Activated CD8-positive, alpha-beta memory T cell treated with anti-CD3 and anti-CD28 coated beads for 4 hours (primary cell): ENCODE measurements at places on chromosomes 6 and 20.
A peak's percentile ranks its signal among the peaks of the same experiment; 100 is the strongest.

GRCh38 chr6:31010393-31011060, at the start of gene MUC22:
Gene MUC22 (plus strand): TSS chr6:31010474. CDS start chr6:31010707, 233 bp downstream.
- no peak for DNase-seq

DNA sequence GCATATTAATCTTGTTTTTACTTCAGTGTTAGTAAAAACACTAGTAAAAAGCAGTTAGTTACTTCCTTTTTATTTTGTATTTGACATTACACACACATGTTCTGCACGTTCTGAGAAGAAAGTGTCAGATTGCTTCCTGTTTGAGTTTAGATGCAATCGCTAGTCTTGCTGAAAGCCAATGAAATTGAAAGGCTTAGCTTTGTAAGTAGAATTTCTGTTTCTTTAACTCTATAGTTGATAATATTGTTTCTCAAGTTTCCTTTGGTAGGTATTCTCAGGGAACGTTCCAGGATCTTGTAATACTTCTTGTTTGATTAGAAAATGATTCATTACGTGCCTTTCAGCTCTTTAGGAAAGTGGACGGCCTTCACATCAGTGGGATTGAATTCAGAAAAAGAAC, 55.0 kb downstream of the CDKAL1 start:
- DNase-seq: no peak

GRCh38 chr6:122066200-122066599, 333.3 kb upstream of the HSF2 start:
- DNase-seq: no peak

DNA sequence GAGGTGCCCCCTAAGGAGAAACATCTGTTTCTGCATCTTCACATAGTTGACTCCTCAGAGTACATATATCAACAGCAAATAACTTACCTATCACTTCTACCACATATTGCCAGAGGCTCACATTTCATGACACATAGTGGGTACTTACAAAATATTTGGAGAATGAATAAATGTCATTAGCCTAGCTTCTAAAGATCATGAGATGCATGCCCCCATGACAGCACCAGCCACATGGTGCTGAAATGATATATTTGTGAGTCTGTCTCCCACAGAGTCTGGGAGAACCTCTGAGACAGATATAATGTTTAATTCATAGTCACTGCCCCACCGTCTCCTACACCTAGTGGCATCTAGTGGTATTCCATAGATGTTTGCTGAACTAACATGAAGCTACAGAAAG, 555.6 kb downstream of the KIF16B start:
- no peak for DNase-seq

DNA sequence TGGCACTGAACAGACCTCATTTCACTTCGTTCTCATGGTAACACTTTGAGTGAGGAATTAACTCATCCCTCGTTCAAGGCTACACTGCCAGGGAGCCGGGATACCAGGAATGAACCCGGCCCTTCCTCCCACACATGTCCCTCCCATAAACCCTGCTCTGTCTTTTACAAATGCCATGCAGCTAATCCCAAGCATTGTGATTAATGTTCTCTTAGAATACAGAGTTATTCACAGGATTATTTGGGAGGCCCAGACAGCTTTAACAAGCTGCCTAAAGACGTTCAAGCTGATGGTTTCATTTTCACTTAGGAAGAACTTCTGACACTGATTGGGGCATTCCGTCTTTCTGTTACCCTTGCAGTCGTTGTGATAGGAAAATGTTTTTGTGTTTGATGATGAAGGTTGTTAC, 42.5 kb upstream of the CD83 start:
- DNase-seq: no peak

DNA sequence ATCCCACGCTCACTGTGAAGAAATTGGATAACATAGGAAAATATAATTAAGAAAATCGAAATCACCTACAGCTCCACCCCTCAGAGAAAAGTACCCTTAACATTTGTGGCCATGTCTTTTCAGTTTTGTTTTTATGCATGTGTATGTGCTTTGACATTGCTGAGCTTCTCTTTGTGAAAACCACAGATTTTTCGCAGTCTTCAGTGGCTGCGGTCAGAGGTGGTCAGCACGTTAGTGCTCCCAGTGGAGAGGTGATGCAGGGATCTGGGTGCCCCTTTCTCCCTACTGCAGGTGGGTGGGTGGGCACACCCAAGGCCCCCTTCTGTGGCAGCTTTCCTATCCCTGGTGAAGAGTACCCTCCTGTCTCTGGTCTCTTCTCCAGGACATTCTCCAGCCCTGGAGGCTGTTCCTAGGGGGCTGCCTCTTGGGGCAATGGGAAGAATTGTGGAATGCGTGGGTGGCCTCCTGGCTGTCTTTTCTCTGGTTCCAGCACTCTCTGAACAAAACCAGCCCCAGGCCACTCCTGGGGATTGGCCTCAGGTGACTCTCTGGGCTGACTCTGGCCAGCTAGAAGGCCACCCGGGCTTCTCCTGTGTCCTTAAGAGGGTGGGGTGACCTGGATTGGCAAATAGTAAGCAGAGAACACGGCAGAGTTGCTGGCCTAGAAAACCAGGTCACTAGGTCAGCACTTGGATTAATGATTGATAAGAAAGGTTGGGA, 49.8 kb upstream of the FANCE start:
- DNase-seq: no peak

DNA sequence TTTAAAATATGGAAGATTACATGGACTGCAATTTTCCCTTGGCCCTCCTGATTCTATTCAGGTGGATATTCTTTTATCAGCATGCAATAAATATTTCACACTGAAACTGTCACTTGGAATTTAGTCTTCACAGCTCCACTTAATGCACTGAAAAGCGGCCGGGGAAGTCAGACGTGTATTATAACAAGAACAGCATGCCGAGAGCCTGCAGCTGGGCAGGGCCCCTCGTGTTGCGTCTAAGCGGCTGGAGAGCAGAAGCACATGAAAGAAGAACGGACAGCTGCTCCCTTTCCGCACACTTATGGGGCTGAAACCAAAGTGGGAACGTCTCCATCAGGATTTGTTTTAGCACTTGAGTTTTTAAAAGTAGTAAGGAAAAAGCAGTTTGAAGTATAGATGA, 57.2 kb downstream of the LYRM4 start:
- DNase-seq: no peak

DNA sequence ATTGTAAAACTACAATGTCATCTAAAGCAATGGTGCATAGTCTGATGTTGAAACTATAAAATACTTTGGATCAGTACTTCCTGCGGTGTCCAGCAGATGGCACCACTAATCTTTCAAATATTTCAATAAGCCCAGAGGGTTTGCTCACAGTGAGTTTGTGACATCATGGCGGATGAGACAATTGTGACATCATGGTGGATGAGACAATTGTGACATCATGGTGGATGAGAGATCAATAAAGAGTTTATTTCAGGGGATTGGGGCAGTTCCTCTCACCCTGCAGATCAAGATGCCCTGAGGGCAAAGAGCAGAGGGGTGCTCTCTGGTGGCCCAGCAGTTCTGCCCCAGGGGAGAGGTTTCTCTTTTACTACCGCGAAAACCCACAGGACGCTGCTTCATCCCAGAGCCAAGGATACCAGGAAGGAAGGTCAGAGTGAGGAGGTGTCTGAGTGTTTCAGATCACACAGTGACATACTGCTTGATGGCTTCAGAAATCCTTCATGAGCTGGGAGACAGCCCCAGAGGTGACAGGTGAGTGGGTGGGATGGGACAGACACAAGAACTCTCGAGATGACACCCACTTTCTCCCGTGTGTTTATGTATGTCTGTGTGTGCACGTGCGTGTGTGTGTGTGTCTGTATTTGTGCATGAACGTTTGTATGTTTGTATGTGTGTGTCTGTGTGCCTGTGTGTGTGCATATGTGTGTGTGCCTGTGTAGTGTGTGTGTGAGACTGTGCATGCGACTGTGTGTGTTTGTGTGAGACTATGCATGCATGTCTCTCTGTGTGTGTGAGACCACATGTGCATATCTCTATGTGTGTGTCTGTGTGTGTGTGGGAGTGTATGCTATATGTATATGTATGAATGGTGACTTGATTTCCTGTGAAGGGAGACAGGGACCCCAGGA, 7.3 kb upstream of the ULBP2 start:
- DNase-seq: peak; percentile 47

DNA sequence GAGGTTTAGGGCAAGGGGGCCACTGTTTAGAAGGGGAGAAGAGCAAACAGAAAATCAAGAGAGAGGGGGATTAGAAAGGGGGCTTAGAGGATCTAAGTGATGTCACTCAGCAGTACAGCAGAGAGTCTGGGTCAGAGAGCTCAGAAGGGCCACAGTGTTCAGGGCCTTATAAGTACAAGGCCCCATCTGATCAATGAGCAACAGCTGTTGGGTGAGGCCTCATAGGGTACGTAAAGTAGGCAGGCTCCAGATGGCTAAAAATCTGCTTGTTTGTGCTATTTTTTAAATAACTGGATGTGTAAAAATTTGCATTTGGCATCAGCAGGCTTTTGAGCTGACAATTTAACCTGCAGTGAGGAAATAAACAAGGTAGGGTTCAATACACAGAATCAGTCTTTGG, 149.8 kb downstream of the SH3BGRL2 start:
- DNase-seq: no peak

- DNase-seq: no peak
Measured at GRCh38 chr6:91240878-91241603, 654.2 kb upstream of the MAP3K7 start.

DNA sequence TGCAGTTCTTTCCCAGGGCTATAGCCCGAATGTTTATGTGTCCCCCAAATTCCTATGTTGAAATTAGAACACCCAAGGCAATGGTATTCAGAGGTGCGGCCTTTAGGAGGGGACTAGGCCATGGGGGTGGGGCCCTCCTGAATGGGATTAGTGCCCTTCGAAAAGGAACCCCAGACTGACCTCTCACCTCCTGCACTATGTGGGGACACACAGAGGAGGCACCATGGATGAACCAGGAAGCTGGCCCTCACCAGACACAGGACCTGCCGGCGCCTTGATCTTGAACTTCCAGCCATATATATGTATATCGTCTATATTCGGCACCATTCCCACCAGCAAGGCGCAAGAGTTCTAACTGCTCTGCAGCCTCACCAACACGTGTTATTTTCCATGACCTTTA, 101.5 kb upstream of the BHLHE23 start:
- DNase-seq: no peak

- DNase-seq: no peak
Measured at GRCh38 chr20:2799271-2799670, 1.2 kb downstream of the CPXM1 start.

DNA sequence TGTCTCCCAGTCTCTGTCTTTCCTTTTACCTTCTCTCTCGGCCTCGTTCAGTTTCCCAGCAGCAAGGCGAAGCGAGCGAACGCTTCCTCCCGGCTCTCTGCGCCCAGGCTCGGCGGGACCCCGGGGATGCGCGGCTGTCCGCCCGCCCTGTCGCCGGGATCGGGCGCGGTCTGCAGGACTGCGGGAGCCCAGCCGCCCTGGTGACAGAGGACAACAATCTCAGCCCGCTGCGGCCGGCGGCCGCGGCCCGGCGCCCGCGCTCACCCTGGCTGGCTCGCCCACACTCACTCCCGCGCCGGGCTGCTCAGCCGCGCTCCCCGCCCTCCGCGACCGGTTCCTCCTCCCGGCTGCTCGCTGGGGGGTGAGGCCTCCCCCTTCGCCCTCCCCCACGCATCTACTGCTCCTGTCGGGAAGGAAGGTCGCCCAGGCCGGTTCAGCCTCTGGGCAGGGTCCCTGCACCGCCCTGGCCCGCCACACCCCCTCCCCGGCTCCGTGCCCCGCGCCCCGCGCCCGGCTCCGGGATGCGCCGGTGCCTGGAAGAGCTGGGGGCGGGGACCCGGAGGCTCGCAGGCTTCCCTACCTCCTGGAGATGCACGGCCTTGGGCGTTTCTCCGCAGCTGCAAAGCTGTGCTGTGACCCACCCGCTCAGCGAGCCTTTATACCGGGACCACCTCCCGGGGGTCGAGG, 410 bp downstream of the SYNE1 start:
- DNase-seq: no peak

DNA sequence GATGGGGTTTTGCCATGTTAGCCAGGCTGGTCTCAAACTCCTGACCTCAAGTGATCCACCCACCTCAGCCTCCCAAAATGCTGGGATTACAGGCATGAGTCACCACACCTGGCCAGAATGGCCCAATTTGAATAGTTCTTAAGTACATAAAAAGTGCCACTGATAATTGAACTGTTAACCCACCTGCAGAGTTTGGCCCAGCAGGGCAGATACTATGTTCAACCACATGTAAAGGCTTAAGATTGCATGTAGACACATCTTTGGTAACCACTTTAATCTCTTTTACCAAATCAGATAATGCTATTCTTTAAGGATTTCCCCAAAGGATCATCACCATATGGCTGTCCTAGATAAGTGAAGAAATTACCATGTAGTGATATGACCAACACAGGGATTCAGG, 21.3 kb upstream of the SGK1 start:
- DNase-seq: no peak

DNA sequence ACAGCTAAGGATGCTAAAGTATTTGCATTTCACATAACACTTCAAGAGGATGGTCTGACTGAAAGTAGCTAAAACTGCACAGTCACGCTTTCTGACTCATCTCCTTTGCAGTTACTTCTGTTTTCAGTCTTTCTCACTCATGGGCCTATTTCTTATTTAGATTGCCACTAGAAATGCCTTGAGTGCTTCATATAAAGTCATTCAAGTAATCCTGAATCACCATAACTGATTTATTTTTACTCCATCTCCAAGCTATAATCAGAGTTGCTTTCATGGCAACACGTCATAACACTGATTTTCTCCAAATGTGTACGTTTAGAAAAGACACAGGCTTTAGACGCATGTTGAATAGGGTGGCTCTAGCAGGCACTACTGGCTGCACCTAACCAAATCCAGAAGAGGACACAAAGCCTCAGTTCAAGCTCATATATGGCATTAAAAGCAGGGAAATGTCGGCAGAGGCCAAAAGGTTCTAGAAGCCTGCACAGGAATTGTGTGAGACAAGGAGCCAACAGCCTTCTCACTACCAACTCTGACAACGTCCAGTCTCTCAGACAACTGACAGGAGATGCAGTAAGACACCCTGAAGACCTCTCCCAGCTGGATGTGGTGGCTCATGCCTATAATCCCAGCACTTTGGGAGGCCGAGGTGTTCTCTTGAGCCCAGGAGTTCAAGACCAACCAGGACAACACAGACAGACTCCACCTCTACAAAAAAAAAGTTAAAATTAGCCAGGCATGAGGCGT, 64.1 kb upstream of the BEND6 start:
- no peak for DNase-seq

DNA sequence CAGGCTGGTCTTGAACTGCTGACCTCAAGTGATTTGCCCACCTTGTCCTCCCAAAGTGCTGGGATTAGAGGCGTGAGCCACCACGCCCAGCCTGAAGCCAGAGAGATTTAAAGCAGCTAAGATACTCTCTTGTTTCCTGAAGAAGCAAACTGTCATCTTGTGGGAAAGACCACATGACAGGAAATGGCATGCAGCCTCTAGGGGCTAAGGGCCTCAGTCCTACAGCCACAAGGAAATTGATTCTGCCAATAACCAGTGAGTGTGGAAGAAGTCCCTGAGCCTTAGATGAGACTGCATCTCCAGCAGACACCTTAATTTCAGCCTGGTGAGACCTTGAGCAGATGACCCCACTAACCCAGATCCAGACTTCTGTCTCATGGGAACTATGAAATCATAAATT, 40.9 kb downstream of the KIZ start:
- DNase-seq: no peak

GRCh38 chr20:57870597-57871236, 160.9 kb upstream of the PMEPA1 start:
- DNase-seq: no peak
